ENCODE measurements at places on chromosomes 16 and 17. TPM values are rescaled to one million over a fixed set of nuclear protein-coding genes. Genes with fewer than 3 reads are reported as not detected.
A peak's percentile ranks its signal among the peaks of the same experiment; 100 is the strongest.

The C17orf78 gene
- total RNA-seq = not detected

The CCL17 gene
- total RNA-seq = not detected

DNA sequence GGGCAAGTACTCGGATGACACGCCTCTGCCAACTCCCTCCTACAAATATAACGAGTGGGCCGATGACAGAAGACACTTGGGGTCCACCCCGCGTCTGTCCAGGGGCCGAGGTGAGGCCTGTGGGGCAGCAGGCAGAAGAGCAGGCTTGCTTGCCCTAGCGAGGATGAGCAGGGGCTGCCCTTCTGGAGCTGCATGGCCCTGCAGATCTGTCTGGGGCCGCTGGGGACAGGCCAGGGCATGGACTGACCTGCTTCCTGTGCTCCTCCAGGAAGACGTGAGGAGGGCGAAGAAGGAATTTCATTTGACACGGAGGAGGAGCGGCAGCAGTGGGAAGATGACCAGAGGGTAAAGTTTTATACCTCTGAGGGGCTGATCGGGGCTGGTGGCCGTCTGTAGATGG lies 5.3 kb downstream of the DHX38 start:
- DNase-seq = no peak
- H3K27me3 ChIP-seq = no peaks in the 10 kb centered on the region
- H3K4me3 ChIP-seq = no peak overlapping the region

The SLFN14 gene
- not detected for total RNA-seq

The ATAD5 gene
- 26.7 TPM for total RNA-seq

- no peaks in the 10 kb centered on the region for H3K27me3 ChIP-seq
- H3K4me1 ChIP-seq = peaks cover 50% of the 10 kb centered on the region
- no peak for DNase-seq
- no peak overlapping the region for H3K27ac ChIP-seq
Measured at GRCh38 chr16:9122969-9123368, 31.5 kb downstream of the HAPSTR1 start.

The FNDC8 gene
- total RNA-seq = not detected

The CLEC10A gene
- not detected for total RNA-seq

GRCh38 chr16:89925596-89926079 lies 2.5 kb downstream of the TUBB3 start:
- no peak for DNase-seq
- peak overlapping the region; percentile 46 for H3K4me3 ChIP-seq
- peaks cover 25% of the 10 kb centered on the region for H3K27me3 ChIP-seq
- H3K4me1 ChIP-seq = peaks cover 30% of the 10 kb centered on the region
- H3K27ac ChIP-seq = no peak overlapping the region

DNA sequence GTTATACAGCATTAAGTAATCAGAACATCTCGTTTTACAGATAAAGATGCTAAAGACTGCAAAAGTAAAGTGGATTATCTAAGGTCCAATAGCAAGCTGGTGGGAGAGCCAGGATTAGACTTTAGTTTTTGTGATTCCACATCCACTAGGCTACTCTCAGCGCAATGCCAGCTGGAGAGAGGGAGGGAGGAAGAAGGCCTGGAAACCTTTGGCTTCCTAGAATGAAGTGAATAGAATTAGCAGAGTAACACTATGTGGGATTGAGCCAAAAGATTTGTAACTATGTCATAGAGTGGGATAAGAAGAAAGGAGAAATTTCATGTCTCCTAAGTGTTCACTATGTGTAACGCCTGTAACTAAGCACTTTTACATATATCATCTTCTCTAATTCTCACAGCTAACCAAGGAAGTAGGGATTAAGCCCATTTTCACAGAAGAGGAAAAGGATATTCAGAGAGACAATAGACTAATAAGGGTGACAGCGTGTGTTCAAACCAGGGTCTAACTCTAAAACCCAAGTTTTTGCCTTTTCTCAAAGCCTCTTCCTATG lies 25.4 kb upstream of the NSRP1 start:
- H3K4me3 ChIP-seq = no peak overlapping the region
- DNase-seq = no peak
- peaks cover 7% of the 10 kb centered on the region for H3K4me1 ChIP-seq
- no peaks in the 10 kb centered on the region for H3K36me3 ChIP-seq

The GSG1L gene
- total RNA-seq = 0.55 TPM

GRCh38 chr16:19907161-19907992 lies 22.7 kb upstream of the GPRC5B start:
- H3K27me3 ChIP-seq = peaks cover 5% of the 10 kb centered on the region
- peaks cover 7% of the 10 kb centered on the region for H3K4me1 ChIP-seq
- H3K4me3 ChIP-seq = no peak overlapping the region
- H3K27ac ChIP-seq = no peak overlapping the region
- H3K36me3 ChIP-seq = no peaks in the 10 kb centered on the region

The CRHR1 gene
- total RNA-seq = not detected

DNA sequence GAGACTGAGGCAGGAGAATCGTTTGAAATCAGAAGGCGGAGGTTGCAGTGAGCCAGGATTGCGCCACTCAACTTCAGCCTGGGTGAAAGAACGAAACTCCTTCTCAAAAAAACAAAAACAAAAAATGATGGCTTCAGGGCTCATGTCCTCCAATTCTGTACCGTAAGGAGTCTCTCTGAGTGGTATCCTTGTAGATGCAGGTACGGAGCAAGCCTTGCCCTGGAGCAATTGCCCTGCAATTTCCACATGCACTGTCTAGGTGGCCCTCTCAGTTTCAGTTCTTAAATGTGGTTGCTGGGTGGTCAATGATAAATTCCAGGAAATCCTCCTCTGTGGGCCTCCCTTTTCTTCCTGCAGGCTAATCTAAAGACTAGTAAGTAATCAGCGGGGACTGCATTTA lies 10.6 kb downstream of the TMEM238L start:
- H3K4me1 ChIP-seq = peaks cover 1% of the 10 kb centered on the region
- H3K36me3 ChIP-seq = no peaks in the 10 kb centered on the region
- no peak overlapping the region for H3K4me3 ChIP-seq
- H3K27ac ChIP-seq = no peak overlapping the region

The CMC2 gene
- total RNA-seq = 99.9 TPM

The DNAAF8 gene
- not detected for total RNA-seq

The GLOD4 gene
- 54.1 TPM for total RNA-seq

The APOH gene
- total RNA-seq = not detected

The HCRT gene
- not detected for total RNA-seq
